Chondrocyte (in vitro differentiated cells): ENCODE measurements at places on chromosomes 6 and 20. TPM values are rescaled to one million over a fixed set of nuclear protein-coding genes. Genes with fewer than 3 reads are reported as not detected.

Gene HSPA1B
- 46.8 to 57.9 TPM (median 50.4 TPM) in 3 replicates for total RNA-seq

Gene GPX5
- total RNA-seq = not detected in 3 replicates

Gene TMEM151B
- 0.05 TPM in 1 of 3 replicates, not detected in the others for total RNA-seq

- no peak for DNase-seq
Measured at GRCh38 chr6:50843842-50844241, 25.2 kb downstream of the TFAP2B start.

- no peak for DNase-seq
Measured at GRCh38 chr20:36101192-36101591, 53.3 kb upstream of the EPB41L1 start.

- no peak for DNase-seq
Measured at GRCh38 chr6:106608080-106608668, 21.1 kb downstream of the RTN4IP1 start.
